Transverse colon (tissue), 4 donors: ENCODE measurements at places on chromosomes 12 and 14.

DNA sequence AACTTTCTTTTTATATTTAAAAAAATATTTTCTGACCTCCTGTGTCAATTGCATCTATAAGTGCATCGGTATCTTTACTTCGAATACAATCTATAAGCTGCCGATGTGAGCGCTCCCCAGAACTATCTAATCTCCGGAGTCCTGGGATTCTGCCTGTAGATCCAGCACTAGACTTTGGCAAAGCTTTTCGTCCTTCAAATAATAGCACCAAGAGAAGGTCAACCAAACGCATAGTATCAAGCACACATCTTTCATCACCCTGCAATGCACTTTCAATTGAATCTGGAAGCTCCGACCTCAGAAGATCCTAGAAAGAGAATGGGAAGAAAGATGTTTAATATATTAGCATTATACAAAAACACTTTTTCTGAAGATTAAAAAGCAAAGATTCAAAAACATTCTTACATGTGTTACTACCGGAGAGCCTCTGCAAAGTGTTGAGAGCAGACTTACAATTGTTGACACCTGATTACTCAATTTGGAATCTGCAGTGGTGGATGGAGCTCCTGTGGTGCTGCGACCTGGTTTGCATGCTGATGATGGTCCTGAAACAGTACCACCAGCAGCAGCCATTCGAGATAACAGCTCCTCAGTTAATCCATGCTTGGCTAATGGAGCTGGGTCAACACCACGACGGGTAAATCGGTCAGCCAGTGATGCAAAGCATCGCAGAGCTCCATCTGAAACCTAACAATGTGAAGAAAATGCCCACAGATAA lies 34.3 kb downstream of the HECTD1 start:
- no peak for DNase-seq

GRCh38 chr14:67735336-67736147 lies 33.9 kb downstream of the RDH12 start:
- no peak for DNase-seq

DNA sequence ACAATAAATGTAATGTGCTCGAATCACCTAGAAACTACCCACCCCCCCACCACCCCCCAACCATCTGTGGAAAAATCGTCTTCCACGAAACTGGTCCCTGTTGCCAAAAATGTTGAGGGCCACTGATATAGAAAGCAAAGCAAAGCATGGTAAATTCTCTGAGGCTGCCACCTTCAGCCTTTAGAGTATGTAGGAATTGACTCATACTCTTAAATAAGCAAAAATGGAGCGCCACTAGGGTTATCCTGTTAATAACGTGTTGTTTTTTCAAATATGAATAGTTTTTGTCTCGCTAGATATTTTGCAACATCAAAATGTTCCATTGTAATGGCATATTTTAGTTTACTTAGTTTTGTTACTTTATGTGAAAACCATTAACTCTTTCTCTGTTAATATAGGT lies 18.2 kb downstream of the DYNC1H1 start:
- DNase-seq = no peak

GRCh38 chr12:131916306-131917138 lies 12.6 kb upstream of the PUS1 start:
- no peak for DNase-seq

DNA sequence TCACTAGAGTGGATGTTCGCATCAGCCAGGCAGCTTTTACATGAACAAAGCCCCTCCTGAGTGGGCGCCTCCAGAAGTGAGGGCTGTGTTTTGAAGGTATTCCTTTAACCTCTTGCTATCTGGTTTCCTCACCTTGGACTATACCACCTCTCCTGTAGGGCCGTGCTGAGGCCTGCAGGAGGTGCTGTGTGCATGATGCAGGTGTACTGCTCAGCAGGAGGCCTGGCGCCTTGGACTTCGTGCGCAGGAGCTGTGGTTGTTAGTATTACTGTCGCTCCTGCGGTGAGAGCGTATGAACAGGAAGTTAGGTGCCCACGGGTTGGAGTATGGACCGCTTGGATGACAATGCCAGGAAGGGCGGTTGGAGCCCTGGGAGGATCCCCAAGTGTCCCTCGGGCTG lies 130.7 kb downstream of the TSPAN9 start:
- no peak for DNase-seq

GRCh38 chr12:109760031-109760929 lies 46.7 kb downstream of the FAM222A start:
- DNase-seq = peak; percentile 50

DNA sequence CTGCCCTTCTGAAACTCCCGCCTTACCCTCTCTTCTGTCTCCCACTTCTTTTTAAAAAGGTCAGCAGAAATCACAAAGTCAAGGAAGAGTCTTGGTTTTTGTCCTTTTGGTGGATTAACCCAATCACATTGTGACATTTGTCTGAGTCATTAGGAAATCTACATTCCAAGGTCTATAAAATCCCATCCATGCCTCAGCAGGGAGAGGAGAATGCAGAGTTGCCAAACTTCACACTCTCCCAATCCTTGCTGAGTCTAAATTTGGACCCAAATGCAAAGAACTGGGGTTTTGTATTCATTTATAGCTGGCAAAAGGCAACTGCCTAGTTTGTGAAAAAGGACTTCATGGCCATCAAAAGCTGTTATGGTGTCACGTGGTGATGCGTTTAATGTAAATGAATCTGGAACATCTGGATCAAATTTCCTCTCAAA lies 67.9 kb downstream of the TMEM30B start:
- no peak for DNase-seq

DNA sequence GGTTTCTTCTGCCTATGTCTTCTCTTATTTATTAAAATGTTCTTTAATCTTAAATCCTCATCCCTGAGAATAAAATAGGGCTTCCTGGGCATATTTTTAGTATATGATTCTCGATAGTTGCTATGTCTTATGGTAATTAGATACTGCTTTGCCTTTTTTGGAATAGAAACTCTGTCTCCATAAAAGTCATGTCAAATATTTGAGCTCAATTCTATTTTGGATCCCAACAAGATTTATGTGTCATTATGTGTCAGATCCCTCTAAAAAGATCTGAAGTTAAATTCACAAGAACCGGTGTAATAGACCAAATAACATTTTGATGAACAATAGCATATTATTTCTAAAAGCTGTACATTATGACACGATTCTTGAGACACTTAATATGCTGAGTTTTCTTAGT lies 312.5 kb upstream of the PDE3A start:
- DNase-seq = no peak

- DNase-seq = no peak
These were observed 16.7 kb upstream of the ERC1 start for GRCh38 chr12:974271-974862.

DNA sequence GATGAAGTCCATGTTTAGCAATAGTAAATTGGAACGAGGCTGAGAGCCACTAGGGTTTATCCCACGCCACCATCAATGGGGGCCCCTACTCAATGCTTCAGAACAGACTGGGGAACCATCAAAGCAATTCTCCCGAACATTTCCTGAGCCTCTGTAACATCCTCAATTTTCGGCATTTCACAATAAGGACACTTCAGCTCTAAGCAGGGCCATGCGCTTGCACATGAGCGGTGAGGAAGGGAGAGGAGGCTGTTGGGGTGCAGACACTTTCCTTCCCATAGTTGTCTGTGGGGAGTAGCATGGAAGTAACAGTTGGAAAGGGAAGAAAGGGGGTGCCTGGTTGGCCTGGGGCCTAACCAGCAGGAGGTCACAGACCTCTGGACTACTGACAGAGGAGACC lies 129.9 kb upstream of the PRMT8 start:
- no peak for DNase-seq

DNA sequence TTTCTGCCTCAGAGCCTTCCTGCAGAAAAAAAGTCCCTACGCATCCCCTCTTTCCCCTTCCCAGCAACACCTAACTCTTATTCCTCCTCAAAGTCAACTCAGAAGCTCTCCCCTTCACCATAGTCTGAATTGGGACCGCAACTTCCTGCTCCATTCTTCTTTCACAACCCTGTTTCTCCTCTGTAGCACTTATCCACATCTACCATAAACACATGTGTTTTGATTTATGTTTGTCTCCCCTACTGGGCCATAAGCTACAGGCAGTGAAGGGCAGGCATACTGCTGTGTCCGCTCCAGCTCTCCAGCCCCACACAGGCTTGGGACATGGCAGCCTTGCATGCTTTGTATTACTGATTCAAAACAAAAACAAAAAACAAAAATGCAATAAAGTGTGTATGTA lies 5.9 kb downstream of the SDR9C7 start:
- DNase-seq = no peak

DNA sequence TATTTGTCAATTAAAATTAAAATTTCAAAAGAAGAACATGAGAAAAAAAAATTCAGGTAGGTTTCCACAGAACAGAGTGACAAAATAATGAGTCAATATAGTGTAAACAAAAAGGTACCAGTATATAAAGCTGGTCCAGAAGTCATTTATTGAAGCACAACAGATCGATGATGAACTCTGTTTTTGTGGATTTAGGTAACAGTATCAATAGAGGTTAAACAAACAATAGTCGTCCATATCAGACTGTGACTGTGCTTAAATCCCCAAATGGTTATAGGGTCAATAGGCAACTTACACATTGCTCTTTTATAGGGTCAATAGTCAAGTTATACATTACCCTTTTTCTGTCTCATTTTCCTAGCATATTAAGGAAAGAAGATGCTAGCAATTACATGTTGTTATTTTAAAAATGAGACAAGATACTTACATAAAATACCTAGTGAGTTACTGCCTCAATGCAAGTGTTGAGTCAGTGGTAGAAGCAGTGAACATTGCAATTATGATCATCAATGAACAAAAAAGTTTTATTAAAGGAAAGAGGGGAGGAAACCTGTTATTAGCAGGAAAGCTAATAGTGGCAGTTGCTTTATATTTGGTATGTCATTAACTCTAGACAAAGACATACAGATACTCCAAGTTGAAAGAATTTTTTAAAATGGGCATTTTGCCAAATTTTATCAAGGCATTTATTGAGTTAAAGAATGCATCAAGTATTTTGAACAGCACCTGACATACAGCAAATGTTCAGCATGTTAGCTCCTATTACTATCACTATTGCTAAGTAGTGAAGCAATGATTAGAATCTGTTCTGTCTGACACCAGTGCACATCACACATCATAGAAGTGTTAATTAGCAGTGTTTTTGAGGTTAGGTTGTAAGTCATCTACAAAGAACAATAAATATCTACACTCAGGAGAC lies 102.9 kb downstream of the CCER1 start:
- no peak for DNase-seq

DNA sequence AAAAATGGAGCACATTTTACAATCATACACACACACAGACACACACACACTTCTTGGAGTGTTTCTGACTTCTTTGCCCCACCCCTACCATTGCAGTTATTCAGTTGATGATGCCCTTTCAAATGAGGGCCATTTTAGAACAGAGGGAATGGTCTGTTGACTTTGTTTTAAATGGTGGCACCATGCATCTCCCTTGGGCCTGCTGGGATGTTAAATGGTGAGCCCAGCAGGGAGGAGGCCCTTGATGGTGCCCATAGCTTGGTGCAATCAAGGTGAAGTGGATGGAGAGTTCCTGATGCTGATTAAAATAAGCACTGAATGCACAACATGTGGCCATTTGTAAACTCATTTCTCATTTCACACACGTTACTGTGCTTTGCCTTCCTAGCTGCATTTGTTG lies 13.3 kb downstream of the C12orf75 start:
- no peak for DNase-seq

GRCh38 chr12:103431387-103431786 lies 64.4 kb downstream of the C12orf42 start:
- no peak for DNase-seq

DNA sequence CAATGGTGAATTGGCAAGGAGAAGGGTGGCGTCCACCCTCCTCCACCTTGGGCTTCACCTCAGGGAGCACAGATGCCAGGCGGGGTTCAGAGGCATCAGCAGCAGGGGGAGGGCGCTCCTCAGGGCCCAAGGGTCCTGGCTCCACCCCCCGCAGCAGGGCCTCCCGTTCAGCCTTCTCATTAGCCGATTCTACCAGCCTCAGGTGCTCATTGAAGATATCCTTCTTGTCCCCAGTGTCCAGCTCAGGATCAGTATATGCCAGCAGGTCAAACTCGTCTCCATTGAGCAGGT lies 19.3 kb upstream of the PRKAG1 start:
- no peak for DNase-seq

- no peak for DNase-seq
These were observed 40.1 kb downstream of the VDR start for GRCh38 chr12:47864646-47865235.

- no peak for DNase-seq
These were observed 9.1 kb upstream of the CCDC198 start for GRCh38 chr14:57502586-57503254.

DNA sequence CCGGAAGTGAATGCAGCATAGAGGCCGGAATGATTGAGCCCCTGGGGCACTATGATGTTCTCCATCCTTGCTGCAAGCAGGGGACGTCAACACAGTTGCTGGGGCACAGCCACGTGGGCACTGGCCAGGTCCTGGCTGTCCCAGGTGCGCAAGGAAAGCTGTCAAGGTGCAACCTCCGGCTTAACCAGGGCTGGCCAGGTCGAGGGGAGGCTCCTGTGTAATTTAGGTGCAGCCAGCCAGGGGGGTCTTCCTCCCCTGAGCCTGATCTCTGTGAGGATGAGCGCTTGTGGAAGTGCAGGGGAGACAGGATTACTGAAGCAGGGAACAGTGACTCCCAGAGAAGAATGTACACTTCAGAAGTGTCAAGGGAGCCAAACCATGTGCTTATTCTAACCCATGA lies 852.8 kb upstream of the TMEM132C start:
- no peak for DNase-seq

GRCh38 chr12:5197656-5198055 lies 154.0 kb downstream of the KCNA5 start:
- no peak for DNase-seq

GRCh38 chr14:81385419-81385818 lies 14.7 kb downstream of the STON2 start:
- no peak for DNase-seq

DNA sequence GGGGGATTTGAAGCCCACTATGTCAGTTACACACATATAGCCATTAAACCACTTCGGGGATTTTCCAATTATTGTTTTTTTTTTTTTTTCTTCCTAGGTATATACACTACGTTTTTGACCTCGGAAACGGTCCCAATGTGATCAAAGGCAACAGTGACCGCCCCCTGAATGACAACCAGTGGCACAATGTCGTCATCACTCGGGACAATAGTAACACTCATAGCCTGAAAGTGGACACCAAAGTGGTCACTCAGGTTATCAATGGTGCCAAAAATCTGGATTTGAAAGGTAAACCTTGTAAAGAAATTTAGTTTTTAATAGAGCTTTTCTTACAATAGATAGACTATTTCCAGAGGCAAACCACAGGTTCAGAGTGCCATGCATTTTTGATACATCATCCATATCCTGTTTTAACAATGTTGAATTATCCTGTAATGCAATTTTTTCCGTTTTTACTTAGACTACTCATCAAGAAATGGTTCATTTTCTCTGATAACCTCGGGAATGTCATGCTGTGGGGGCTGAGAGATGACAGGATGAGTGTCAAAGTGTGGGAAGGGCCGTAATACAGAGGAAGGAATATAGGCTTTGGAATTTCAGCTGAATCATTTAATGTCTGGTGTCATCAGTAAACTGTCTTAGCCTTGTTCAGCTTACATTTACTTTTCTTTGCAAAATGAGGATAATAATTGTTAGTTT lies 797.1 kb downstream of the NRXN3 start:
- no peak for DNase-seq
